ENCODE measurements at places on chromosomes 16 and 17.

- DNase-seq, result no peak
Observed at GRCh38 chr16:12390644-12391043, 413.0 kb downstream of the CPPED1 start.

DNA sequence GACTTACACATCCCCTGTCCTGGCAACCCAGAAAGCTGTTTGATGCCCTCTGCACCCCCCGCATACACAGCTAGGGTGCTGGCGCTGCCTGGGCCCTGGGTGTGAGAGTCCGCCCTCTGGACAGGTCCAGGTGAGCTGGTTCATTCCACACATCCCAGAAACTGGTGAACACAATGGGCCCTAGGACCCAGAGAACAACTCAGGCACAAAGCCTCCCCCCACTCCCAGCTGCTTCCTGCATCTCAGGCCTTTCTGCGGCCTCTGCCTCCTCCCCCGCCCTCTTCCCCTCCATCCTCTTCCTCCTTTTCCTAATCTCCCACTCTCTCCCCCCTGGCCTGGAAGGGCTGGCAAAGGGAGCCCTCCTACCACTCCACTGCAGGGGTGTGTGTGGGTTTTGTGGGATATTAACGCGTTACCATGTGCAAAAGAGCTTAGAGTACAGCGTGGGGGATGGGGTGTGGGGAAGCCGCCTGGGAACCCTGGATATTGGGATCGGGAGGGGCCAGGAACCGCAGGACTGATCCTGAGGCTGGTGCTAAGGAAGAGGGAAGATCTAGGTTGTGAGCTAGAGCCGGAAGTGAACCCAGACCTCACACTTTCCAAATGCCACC, 1.6 kb upstream of the PPP1R9B start:
- DNase-seq, result peak; percentile 91

DNA sequence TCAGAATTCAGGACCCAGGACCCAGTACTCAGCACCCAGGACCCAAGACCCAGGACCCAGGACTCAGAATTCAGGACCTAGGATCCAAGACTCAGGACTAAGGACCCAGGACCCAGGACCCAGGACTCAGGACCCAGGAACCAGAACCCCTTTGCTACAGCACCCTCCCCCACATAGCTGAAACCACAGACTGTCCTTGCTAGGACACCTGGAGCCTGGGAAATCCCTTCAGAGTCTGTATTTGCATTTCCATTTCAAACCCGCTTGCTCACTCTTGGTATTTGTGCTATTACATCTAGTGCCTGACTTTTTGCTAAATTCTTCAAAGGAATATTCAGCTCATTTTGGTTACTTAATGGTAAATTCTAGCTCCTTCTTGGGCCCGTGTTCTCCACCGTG, 275.8 kb upstream of the MAF start:
- DNase-seq, result no peak

- DNase-seq, result no peak
Observed at GRCh38 chr16:57497121-57497520, 10.8 kb upstream of the DOK4 start.

DNA sequence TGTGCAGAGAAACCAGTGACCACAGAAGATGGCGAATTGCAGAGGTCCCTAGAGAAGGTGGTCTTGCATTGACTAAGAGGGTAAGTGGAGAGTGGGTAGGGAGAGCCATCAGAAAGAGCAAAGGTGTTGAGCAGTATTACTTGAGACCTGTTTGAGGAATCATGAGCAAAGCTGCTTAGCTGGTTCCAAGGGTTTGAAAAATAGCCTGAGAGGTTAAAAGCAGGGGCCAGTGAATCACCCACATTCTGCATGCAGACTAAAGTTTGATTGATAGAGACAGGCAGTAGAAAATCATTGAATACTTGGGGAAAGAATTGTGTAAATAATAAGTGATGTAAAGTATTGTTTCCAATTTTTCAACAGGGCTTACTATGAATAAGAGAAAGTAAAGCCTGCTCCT, 34.0 kb upstream of the KCNJ16 start:
- DNase-seq, result no peak

DNA sequence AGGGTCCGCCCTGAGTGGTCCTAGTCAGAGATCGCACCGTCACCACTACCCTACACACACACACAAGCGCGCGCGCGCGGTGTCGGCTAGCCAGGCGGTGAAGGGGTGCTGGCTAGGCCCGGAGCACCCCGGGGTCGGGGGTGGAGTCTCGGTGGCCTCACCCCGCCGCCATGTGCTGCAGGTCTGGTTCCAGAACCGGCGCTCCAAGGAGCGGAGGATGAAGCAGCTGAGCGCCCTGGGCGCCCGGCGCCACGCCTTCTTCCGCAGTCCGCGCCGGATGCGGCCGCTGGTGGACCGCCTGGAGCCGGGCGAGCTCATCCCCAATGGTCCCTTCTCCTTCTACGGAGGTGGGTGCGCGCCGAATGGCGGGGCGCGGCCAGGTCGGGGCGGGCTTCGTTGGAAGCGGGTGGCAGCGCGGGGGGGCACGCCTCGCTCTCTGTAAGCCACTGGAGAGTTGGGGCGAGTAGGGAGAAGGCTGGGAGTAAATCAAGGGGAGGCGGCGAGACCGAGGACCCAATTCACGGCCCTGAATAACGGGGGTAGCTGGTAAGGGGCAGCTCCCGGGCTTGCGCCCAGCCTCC, 4.8 kb downstream of the LHX1 start:
- no peak for DNase-seq

GRCh38 chr16:7027401-7027800, 305.2 kb upstream of the RBFOX1 start:
- no peak for DNase-seq

DNA sequence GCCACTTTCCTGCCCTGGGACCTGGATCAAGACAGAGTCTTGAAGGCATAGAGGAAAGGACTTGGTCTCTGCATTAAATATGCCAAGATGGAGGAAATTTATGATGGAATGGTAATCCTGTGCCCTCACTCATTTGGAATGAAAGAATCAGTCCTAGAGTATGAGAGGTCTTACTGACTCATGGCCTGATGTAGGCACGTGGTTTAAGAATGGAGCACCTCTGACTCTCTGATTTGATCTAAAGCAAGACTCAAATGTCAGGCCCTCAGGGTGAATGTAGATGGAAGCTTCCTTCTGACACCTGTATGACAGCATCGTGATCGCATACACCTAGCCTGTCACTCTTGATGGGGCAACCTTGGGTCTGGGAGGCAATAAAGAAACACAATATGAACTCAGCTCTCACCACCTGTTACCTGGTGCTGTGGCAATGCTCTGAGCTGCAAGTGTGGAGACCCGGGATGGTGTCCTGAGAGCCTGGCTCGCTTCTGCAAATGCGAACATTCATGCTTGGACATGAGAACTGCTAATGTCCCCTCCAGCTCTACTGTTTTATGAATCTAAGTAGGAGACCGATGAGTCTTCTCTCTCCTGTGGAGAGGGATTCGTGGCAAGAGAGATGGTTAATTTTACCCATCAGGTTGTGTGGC, 229.9 kb downstream of the ABCC12 start:
- DNase-seq, result no peak

DNA sequence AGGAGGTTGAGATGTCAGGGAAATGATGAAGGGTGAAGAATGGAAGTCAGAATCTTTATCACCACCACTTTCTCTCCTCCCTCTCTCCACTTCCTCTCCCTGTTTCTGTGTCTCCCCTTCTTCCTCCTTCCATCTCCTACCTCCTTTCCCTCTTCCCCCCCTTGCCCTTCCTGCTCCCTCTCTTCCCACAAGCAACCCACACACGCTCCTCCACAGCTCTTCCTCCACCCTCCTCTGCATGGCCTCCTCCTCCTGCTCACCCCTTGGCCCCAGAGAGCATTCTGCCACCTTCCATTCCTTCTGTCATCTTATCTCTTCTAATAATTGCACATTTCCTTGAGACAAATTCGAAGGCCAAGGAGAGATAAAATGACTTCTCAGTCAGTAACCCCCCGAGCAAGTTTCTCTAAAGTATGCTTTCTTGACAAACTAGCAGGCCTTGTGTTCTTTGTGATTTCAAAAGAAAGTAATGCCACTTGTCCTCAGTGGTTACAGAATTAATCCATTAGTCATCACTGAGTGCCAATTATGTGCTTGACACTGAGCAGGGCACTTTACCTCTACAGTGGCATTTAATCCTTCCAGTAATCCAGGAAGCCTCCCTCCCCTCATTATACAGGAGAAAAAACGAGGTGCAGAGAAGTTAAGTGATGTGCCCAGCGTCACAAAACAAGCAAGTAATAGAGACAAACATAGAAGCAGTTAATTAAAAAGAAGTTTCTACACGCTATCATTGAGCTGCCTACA, 72.3 kb upstream of the CCL1 start:
- DNase-seq, result peak; percentile 24
